Left lung (tissue), 14 donors: ENCODE measurements at places on chromosomes 2 and 18. TPM values are rescaled to one million over a fixed set of nuclear protein-coding genes. Genes with fewer than 3 reads are reported as not detected.

Gene PLCD4
- 1.5 TPM for total RNA-seq

Gene G6PC2
- not detected for total RNA-seq

Gene DUSP19
- 5.9 TPM for total RNA-seq

Gene ZEB2
- total RNA-seq: 272 TPM

Gene RNPEPL1
- total RNA-seq: 89.3 TPM

Gene MAP4K3
- 26.0 TPM for total RNA-seq
